Inflammatory macrophage treated with lipopolysaccharide for 1 hour (primary cell): ENCODE measurements at places on chromosomes 1 and 21.

DNA sequence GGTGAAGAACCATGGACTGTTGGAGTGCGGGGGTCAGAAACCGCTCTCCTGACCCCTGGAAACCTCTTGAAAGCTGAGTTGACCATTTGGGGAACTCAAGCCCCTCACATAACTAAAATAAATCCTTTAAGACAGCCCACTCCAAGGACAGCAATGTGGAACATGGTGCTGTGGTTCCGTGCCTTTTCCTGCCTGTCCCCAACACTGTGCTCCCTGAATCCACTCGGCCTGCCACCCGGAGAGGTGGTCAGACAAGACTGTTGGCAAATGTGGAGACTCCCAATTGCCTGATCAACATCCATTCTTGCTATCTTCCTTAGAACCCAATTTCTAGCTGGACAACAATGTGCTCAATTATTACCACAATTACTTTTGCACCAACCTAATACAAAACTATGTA is 286.0 kb downstream of the NPHP4 start:
- no peak for DNase-seq

GRCh38 chr1:17678011-17678410 is 77.1 kb upstream of the ACTL8 start:
- DNase-seq: no peak

DNA sequence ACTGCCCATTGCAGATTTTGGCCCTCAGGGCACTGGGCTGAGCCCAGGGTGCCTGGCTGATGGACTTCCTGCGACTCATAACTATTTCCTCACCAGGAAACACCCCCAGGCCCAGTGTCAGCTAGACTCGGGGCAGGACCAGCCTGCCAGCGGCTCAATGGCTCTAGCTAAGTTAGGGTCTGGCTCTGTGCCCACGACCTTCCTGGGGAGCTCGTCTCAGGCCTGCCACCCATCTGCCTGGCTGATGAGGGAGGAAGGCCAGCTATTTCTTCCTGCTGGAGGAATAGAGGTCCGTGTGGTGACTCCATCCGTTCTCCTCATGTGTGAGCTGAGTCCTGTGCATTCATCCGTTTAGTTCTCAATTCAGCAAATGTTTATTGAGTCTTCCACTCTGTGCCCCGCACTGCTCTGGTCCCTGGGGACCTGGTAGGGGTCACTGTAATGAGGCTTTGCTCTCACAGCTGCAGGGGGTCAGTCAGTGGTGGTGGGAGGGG is 44.5 kb downstream of the KIRREL1 start:
- DNase-seq: peak; percentile 3

- DNase-seq: no peak
Observed at GRCh38 chr1:231927431-231927830, 300.8 kb downstream of the DISC1 start.
